ENCODE measurements at places on chromosomes 1 and 21.

- DNase-seq: no peak
Measured at GRCh38 chr1:246364415-246364941, 142.6 kb downstream of the SMYD3 start.

- DNase-seq: no peak
Measured at GRCh38 chr1:92306020-92306419, 7.2 kb downstream of the RPAP2 start.

DNA sequence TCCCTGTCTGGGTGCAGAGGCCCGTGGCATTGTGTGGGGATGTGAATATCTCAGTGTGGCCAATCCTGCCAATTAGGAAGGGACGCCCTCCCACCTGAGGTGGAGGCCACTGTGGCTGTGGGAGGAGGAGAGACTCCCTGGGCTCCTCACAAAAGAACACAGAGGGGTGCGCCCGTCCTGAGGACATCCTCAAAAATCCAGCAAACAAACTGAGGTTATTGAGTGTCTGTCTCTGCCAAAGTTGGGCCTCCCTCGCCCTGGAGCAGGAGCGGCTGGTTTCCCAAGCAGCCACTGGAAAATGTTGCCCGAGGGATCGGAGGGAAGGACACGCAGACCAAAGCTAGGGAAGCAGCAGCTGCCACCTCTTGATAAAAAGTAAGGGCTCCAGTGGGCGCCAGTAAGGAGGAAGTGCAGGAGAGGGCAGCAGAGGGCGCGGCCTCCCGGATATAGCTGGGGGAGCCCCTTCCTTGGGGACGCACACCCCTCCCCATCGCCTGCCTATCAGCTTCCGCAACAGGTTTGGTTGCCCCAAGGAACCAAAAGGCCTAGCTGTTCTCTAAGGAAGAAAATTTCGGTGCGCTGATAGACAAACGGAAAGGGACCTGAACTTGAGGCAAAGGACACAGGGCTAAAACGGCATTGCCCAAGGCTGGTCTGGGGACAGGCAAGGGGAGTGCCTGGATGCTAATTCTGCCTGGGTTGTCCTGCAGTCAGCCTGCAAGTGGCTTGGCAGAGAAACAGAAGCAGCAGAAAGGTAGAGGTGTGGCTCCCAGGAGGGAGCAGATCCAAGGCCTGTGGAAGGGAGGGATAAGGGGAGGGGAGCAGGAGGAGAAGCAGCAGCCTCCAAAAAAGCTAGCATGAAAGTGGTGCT is 1.7 kb upstream of the GRIK3 start:
- DNase-seq: peak; percentile 68

- DNase-seq: peak; percentile 43
Measured at GRCh38 chr1:218346391-218347204, 1.5 kb downstream of the TGFB2 start.

- peak; percentile 28 for DNase-seq
Measured at GRCh38 chr1:27057389-27057788, 44.7 kb upstream of the TENT5B start.

GRCh38 chr1:46508757-46509156 is 19.1 kb downstream of the DMBX1 start:
- DNase-seq: no peak

DNA sequence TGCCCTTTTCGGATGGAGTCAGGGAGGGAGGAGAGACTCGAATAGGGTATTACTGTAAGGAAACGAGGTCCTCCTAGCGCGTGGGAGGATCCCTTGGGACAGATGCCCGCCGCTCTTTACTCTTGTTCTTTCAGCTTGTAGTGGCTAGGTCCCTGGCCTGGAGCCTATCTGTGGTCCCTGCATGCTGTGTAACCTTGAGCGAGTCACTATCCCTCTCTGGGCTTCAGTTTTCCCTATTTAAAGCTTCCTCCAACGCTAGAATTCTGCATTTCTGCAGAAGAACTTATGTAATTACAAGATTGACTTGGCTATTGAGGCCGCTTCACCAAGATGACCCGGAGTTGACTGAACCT is 744 bp downstream of the MIER1 start:
- no peak for DNase-seq

GRCh38 chr1:56414728-56415224 is 164.6 kb downstream of the PLPP3 start:
- DNase-seq: no peak

DNA sequence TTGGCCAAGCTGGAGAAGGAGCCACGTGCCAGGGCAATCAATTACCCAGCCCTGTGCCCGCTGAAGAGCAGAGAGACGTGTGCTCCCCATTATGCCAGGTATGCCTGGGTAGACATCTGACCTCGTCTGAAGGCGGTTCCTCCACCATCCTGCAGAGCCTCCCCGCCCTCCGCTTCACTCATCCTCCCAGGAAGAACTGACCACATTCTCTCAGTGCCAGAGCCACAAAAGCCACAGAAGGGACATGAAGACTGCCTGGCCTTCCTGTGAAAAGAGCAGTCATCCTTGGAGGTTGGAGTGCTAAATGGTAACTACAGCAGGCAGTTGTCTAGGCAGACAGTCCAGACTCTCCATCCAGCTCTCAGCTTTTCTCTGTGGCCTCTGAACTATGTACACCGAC is 12.0 kb downstream of the SYT2 start:
- DNase-seq: no peak

GRCh38 chr1:172941945-172942344 is 108.8 kb downstream of the TNFSF18 start:
- no peak for DNase-seq

DNA sequence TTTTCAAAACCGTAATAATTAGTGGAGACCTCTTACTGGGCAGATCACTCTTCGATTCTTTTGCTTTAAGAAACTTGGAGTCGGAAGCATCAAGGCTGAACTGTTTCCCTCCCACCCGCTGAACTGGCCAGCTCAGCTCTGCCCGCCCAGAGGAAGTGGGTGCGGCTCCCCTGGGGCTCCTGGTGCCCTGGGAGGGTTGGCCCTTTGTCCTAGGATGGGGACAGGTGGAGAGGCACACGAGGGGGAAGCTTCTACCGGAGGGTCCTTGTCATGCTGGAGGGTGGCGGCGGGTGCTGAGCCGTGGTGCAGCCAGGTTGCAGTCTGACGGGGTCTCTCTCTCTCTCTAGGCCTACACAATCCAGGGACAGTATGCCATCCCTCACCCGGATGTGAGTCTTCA is 64.3 kb upstream of the COL6A1 start:
- DNase-seq: no peak

- no peak for DNase-seq
Measured at GRCh38 chr1:185645686-185646085, 88.5 kb upstream of the HMCN1 start.

GRCh38 chr1:151340870-151341754 is 5.9 kb downstream of the RFX5 start:
- DNase-seq: peak; percentile 94

DNA sequence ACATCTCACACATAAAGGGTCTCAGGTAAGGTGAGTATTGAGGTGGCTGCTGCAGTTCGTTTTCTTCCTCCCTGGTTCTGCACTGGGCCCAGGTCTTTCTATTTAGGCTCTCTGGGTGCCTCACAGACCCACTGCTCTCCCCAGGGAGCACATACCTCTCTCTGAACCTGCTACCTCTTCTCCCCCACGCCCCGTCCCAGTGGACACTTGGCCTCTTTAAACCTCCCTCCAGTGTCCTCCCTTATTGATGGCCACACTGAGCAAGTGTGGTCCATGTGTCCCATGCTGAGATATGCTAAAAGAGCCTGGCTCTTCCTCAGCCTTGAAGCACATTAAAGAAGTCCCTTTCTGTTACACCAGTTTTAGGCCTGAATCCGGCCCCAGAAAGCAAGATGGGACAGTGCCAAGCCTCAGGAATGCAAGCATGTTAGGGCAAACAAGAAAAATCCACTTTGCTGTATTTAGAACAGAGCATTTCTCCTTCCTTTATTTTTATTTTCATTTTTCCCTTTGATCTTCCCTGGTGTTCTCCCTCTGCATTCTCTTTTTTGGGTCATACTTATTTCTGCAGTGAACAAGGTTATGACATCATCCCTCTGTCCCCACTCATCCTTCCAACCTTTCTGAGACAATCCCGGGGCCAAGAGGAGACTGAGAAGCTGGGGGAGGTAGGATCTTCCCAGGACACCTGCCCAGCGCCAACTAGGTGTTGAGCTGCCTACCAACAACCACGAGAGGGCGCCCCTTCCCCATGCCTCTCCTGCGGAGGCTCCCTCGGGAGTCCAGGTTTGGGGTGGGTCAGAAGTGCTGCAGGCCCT is 5.0 kb upstream of the CHI3L2 start:
- DNase-seq: peak; percentile 86

DNA sequence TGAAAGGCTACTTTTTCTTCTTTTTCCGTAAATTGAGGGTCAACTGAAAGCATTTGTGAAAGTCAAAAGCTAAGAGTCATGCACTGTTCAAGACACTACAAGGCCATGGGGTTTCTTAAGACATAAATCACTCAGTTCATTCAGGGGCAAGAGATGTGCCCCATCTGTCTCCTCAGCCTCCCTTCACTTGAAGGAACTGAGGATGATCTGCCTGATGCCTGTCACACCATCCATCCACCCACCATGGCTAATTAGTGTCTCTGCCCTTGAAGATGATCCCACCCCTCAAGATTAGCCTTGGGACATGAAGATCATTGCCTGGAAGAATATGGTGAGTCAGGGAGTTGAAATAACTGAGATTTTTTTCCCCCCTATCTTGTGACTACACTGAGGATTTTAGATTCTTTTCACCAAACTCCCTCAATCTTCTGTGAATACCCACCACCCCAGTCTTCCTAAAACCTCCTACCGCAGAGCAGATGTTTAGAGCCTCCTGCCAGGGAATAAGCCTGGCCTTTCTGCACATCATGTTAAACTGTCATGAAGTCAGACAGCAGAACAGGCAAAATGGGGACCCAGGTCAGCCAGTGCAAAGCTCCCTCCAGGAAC is 88.6 kb upstream of the LMO4 start:
- DNase-seq: no peak

- DNase-seq: peak; percentile 43
Measured at GRCh38 chr1:22972760-22973159, at the start of gene LACTBL1. Gene LACTBL1 (minus strand): TSS chr1:22972866. CDS start chr1:22972316, 550 bp downstream.

DNA sequence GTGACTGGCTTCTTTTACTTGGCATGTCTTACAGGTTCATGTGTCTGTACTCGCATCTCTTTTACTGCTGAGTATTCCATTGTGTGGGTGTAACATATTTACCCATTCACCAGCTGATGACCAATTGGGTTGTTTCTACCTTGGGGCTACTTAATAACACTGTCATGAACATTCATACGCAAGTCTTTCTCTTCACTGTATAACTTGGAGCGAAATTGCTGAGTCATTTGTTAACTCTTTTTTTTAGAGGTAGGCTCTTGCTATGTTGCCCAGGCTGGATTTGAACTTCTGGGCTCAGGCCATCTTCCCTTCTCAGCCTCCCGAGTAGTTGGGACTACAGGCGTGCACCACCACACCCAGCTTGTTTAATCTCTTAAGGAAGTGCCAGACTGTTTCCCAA is 6.5 kb downstream of the PYCR2 start:
- DNase-seq: no peak

DNA sequence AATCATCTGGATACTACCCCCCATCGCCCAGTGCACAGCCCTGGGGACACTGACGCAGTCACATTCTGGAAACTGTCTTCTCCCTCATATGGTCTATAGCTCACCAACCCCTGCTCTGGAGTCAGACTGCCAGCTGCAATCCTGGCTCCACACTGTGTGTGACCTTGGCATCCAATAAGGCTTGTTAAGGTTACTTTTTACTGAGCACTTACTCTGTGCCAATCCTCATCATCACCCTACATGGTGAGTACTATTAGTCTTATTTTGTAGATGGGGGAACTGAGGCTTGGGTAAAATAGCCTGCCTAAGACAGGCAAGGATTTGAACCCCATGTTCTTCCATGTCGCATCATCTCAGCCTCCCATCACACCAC is 34.9 kb downstream of the AHDC1 start:
- peak; percentile 44 for DNase-seq

GRCh38 chr1:184028854-184029623 is 8.5 kb downstream of the COLGALT2 start:
- no peak for DNase-seq

GRCh38 chr1:238606896-238607295 is 716.2 kb upstream of the ZP4 start:
- no peak for DNase-seq

GRCh38 chr1:84480650-84481049 is 1.6 kb downstream of the RPF1 start:
- DNase-seq: no peak

DNA sequence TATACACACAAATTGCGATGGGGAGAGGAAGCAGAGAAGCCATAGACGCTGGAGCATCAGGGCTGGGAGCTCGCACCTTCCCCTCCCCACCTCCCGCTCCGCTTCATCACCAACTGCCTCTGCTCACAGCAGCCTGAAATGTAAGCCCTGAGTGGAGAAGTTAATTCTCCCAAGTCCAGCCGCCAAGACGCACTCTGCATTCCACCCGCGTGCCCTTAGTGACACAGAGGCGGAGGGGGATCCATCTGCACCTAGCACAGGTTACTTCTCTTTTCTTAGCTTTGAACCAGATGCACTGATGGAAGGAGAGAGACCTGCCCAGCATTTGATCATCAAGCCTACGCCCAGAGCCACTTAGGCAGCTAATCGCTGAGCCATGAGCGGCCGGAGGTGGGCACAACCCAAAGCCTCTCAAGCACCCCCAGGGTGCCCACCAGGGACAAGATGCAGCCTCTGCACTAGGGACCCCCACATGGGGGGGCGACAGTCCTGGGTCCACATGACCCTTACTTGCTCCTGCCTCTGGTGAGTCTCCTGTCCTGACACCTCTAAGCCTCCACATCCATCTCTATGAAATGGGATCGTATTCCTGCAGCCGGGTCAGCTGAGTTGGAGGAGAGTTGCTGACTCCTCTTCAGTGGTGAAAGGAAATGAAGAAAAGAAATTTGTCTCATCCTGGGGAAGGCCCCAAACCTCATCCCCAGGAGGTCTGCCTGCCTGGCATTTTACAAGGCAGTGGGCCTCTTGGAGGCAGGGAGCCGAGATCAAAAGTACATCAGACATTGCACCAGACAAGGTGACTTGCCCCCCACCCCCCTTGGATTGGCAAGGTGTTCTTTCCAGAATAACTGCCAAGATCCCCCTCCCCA is 316.2 kb downstream of the MATN1 start:
- DNase-seq: peak; percentile 11

DNA sequence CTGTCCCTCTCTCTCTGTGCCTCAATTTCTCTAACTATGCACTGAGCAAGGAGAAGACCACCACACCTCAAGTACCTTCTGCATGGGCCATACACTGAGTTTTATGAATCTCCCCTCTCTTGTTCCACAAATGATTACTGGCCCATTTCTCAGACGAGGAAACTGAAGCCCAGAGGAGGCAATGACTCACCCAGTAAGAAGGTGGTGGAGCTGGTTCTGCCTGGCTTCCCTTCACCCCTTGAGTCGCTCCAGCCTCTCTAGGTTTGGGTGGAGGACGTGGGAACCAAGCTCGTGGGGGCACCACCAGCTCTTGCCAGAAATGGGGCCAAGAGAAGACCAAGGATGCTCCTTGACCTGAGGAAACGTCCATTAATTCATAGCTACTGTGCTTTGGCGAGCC is 21.3 kb upstream of the RUNX3 start:
- DNase-seq: no peak
